ENCODE measurements at places on chromosomes 13 and 19. TPM values are rescaled to one million over a fixed set of nuclear protein-coding genes. Genes with fewer than 3 reads are reported as not detected.
A peak's percentile ranks its signal among the peaks of the same experiment; 100 is the strongest.

LILRA1 gene
- total RNA-seq = not detected

COX6B2 gene
- total RNA-seq = not detected

KLK11 gene
- total RNA-seq = not detected

SYT3 gene
- 1.9 TPM for total RNA-seq

WTIP gene
- total RNA-seq = 0.36 TPM

ZNF208 gene
- total RNA-seq = 1.2 TPM

KLK3 gene
- not detected for total RNA-seq

GFY gene
- not detected for total RNA-seq

CPB2 gene
- total RNA-seq = not detected

DNA sequence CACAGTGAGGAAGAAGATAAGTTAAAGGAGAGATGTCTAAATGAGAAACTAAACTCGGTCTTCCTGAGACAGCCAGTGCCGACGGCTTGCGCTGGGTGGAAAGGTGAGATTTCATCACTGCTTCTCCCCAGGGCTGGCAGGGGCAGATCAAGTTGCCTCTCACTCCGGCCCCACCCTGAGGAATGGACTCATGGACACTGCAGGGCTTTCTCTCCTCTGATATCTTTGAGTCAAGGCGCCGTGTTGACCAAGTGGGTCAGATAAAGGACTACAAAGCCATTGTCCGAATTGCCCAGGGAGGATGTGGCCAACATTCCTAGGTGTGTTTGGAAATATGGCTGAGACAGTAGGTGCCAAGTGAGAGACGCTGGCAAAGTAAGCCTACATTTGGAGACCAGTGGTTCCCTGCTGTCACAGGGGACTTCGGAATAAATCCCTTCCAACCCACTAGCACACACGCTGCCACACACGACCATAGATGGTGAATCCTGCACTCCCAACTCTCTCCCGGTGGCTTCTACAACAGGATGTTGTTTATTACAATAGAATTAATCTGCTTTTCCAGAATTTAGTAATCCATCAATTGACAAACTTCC lies 156.5 kb upstream of the TSC22D1 start:
- H3K4me3 ChIP-seq = no peak overlapping the region
- no peaks in the 10 kb centered on the region for H3K36me3 ChIP-seq
- H3K27me3 ChIP-seq = peaks cover 4% of the 10 kb centered on the region
- no peak overlapping the region for H3K27ac ChIP-seq
- DNase-seq = no peak

DNA sequence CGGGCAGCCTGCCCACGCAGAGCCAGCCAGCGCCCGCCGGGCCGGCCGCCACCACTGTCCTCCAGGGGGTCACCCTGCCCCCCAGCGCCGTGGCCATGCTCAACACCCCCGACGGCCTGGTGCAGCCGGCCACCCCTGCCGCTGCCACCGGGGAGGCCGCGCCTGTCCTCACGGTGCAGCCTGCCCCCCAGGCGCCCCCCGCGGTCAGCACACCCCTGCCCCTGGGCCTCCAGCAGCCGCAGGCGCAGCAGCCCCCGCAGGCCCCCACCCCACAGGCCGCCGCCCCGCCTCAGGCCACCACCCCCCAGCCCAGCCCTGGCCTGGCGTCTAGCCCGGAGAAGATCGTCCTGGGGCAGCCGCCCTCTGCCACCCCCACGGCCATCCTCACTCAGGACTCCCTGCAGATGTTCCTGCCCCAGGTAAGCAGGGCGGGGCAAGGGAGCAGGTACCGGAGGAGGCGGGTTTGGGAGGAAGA lies 32.3 kb upstream of the EHD2 start:
- H3K27me3 ChIP-seq = no peaks in the 10 kb centered on the region
- no peak overlapping the region for H3K4me3 ChIP-seq
- H3K27ac ChIP-seq = no peak overlapping the region
- no peak for DNase-seq
- H3K4me1 ChIP-seq = peaks cover 2% of the 10 kb centered on the region
- peaks cover 2% of the 10 kb centered on the region for H3K36me3 ChIP-seq

GRCh38 chr13:73403355-73404120 lies 344.7 kb downstream of the KLF5 start:
- H3K4me1 ChIP-seq = no peaks in the 10 kb centered on the region
- H3K4me3 ChIP-seq = no peak overlapping the region
- H3K36me3 ChIP-seq = no peaks in the 10 kb centered on the region
- no peaks in the 10 kb centered on the region for H3K27me3 ChIP-seq

- peak; percentile 22 for DNase-seq
- H3K36me3 ChIP-seq = peaks cover 28% of the 10 kb centered on the region
- H3K27me3 ChIP-seq = no peaks in the 10 kb centered on the region
- peak overlapping the region; percentile 100 for H3K4me3 ChIP-seq
Observed at GRCh38 chr19:11435833-11436313, 438 bp downstream of the PRKCSH start.

DNA sequence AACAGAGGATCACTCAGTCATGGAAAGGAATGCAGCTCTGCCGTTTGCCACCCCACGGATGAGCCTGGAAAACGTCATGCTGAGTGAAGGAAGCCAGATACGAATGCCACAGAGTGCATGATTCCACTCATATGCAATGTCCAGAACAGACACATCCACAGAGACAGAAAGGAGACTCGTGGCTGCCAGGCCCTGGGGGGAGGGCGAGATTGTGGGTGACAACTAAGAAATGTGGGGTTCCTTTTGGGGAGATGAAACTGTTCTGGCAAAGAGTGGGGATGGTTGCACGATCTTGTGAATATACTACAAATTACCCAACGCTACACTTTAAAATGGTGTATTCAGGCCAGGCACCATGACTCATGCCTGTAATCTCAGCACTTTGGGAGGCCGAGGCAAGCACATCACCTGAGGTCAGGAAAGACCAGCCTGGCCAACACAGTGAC lies 27.2 kb upstream of the NAPA start:
- peaks cover 17% of the 10 kb centered on the region for H3K4me1 ChIP-seq
- no peaks in the 10 kb centered on the region for H3K36me3 ChIP-seq
- H3K4me3 ChIP-seq = no peak overlapping the region
- H3K27ac ChIP-seq = peak overlapping the region; percentile 57
- no peak for DNase-seq
- H3K27me3 ChIP-seq = peaks cover 16% of the 10 kb centered on the region

DNA sequence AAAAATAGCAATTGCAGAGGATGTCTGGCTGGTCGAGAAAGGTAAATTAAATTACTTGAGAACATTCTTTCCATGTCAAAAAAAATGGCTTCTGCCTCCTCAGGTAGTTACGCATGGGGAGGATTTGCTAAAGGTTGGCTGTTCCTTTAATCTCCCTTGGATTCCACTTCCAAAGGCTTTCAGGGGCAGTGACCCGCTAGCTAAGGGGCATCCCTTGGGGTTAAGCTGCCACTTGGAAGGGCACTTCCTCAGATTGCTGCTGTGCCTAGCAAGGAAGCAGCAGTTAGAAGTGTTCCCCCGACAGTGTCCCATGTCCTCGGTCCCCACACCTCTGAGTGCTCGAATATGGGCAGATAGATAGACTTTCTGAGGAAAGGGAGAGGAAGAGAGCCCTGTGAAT lies 108.5 kb downstream of the RGCC start:
- H3K36me3 ChIP-seq = peaks cover 13% of the 10 kb centered on the region
- DNase-seq = no peak
- no peak overlapping the region for H3K4me3 ChIP-seq

- no peak overlapping the region for H3K4me3 ChIP-seq
- no peak overlapping the region for H3K27ac ChIP-seq
- no peak for DNase-seq
- H3K27me3 ChIP-seq = peaks cover 35% of the 10 kb centered on the region
- no peaks in the 10 kb centered on the region for H3K36me3 ChIP-seq
Observed at GRCh38 chr19:55546822-55547614, 1.7 kb upstream of the SBK3 start.

GRCh38 chr19:12952488-12953137 lies 4.4 kb downstream of the GADD45GIP1 start:
- no peaks in the 10 kb centered on the region for H3K27me3 ChIP-seq
- peaks cover 54% of the 10 kb centered on the region for H3K36me3 ChIP-seq
- no peak overlapping the region for H3K4me3 ChIP-seq

- H3K27ac ChIP-seq = no peak overlapping the region
- H3K27me3 ChIP-seq = peaks cover 82% of the 10 kb centered on the region
- no peaks in the 10 kb centered on the region for H3K36me3 ChIP-seq
- no peak for DNase-seq
Observed at GRCh38 chr19:53896682-53897081, 12.4 kb upstream of the CACNG7 start.

- H3K4me3 ChIP-seq = no peak overlapping the region
- H3K27me3 ChIP-seq = no peaks in the 10 kb centered on the region
- no peaks in the 10 kb centered on the region for H3K36me3 ChIP-seq
- no peak for DNase-seq
- no peaks in the 10 kb centered on the region for H3K4me1 ChIP-seq
Observed at GRCh38 chr13:82565201-82565600, 1317.1 kb downstream of the SLITRK1 start.

GRCh38 chr19:11306337-11306736 lies 10.4 kb downstream of the TSPAN16 start:
- no peak overlapping the region for H3K4me3 ChIP-seq
- no peak overlapping the region for H3K27ac ChIP-seq
- no peaks in the 10 kb centered on the region for H3K36me3 ChIP-seq

- no peak overlapping the region for H3K27ac ChIP-seq
- no peaks in the 10 kb centered on the region for H3K4me1 ChIP-seq
- DNase-seq = no peak
- no peaks in the 10 kb centered on the region for H3K36me3 ChIP-seq
Observed at GRCh38 chr13:21799671-21800070, 128.8 kb downstream of the FGF9 start.

DNA sequence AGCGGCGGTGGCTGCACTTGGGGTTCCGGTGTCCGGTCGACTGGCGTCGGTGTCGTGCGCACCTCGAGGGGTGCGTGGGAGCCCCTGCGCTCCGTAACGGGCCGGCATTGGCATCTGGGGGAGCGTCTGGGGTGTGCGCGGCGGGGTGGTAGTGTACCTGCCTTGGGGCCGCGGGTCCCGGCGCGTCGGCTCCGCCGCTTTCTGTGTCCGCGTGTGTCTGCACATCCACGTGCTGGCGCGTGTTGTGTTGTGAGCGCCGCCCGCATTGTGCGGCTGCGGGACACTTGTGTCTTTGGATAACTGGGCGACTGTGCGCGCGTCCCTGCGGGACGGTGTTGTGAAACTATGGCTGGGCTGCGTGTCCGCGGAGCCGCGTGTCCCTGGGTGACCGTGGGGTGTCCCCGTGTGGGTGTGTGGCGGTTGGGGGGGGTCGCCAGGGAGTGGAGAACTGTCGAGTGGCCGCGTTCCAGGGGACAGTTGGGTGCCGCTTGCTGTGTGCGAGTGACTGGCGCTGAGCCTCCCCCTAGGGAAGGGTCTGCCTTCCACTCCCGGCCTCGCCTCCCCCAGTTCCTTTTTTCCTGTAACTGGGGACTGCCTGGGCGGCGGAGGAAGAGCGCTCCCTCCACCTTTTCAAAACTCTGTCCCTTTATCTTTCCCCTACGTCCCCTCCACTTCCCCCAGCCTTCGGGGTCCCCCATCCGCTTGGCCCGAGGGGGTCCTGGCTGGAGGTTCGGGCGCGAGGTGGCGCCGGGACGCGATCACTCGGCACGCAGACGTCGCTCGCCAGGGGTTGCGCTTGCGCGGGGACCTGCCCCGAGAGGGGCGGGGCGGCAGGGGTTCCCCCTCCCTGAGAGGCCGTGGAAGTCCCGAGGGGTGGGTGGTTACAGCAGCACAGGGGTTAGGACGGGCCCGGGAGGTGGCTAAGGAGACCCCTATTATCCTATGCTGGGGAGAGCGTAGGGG lies 5.7 kb upstream of the NFIC start:
- peak; percentile 81 for DNase-seq
- no peaks in the 10 kb centered on the region for H3K27me3 ChIP-seq
- peaks cover 35% of the 10 kb centered on the region for H3K4me1 ChIP-seq
- H3K27ac ChIP-seq = peak overlapping the region; percentile 93

DNA sequence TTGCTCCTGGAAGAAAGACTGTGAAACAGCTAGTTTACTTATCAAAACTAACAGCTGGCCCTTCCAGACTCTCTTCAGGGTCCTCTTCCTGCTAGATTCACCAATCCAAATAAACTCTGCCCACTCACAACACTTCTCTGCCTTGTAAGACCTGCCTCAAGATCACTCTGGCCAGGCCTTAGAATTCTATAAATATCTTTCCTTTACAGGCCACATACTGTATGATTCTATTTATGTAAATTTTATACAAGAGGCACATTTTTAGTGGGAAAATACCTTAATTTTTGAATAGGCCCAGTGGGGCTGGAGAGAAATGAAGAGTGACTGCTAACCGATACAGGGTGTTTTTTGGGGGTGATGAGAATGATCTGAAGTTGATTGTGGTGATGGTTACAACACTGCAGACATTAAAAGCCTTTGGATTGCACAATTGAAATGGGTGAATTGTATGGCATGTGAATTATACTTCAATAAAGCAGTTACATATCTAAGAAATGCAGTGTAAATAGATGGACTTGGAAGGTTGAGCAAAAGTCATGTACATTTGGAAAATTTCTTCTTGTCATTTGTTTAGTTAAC lies 141.8 kb downstream of the GPC5 start:
- no peaks in the 10 kb centered on the region for H3K36me3 ChIP-seq
- DNase-seq = no peak
- H3K27ac ChIP-seq = no peak overlapping the region
- no peaks in the 10 kb centered on the region for H3K4me1 ChIP-seq
- H3K27me3 ChIP-seq = no peaks in the 10 kb centered on the region
- no peak overlapping the region for H3K4me3 ChIP-seq
